Kidney epithelial cell (primary cell): ENCODE measurements at places on chromosomes 5 and 9.
A peak's percentile ranks its signal among the peaks of the same experiment; 100 is the strongest.

DNA sequence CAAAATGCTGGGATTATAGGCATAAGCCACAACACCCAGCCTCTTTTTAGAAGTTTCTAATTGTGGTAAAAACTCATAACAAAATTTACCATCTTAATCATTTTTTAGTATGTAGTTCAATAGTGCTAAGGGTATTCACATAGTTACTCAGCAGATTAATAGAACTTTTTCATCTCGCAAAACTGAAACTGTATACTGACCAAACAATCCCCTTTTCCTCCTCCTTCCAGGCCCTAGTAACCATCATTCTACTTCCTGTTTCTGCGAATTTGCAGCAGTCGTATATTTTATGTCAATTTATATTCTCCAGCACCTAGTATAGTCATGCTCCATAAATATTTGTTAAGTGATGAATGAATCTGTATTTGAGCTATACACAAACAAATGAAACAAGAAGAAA, 86.3 kb upstream of the ERBIN start:
- DNase-seq: no peak

DNA sequence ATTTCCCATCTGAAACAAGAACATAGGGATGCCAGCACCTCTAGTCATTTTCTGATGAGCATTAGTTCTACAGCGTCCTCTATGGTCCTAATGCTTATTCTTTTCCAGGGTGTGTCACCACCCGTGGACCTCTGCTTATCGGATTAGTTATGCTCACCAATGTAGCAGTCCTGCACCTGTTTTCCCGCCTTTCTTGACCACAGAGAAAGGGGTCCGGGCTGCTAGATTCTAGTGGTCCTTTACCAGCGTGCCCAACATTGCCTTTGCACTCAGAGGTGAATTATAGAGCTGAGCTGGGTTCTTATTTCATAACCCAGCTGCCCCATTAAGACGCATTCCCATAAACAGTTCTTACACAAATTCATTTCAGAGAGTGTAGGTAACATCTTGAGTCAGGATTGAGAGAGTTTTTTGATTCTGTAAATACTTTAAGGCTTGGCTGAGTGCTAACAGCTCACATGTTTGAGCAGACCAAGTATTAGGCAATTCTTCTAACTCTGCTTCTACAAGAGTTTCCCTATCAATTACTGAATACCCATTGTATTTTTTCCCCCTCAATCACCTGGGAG, 2205.1 kb upstream of the C9orf72 start:
- no peak for DNase-seq

GRCh38 chr5:12522116-12522515, 617.9 kb upstream of the CTNND2 start:
- DNase-seq: no peak

- no peak for DNase-seq
Observed at GRCh38 chr5:158922263-158922592, 177.5 kb downstream of the EBF1 start.

DNA sequence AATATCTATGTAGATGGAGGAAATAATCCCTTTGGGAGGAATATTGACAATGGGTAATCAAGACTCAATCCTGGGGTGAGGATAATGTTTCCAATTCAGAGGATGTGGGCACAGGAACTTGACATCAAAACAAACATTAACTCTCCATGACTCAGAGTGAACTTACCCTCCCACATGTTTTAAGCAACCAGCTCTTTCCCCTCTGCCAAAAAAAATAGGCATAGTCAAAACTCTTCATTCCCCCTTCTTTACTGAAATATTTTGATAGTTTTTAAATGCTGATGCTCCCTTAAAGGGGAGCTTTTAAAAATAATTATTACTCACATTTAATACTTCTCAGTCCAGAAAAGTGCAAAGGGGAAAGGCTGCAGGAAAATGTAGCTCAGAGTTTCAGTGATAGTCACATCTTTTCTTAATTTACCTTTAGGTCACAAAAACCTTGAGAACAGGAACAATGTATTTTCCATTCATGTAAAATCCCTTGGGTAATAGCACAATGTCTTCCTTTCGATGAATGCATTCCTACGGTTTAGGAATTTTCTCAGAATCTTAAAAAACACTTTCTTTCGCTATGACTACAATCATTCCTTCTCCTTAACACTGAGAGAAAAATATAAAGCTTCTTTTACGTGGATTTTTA, 298.4 kb upstream of the GRAMD2B start:
- DNase-seq: peak; percentile 23

DNA sequence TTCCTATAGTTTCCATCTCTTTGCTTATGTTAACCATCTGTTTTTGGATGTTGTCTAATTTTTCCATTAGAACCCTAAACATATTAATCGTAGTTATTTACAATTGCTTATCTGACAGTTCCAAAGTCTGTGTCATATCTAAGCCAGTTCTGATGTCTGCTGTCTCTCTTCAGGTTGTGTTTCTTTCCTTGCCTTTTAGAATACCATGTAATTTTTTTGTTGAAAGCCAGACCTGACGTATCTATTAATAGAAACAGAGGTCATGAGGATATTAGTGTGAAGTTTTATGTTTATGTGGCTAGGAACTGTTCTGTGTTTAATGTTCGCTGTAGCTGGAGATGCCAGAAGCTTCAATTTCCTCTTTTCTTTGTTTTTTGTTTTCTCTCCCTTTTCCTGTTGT, 52.2 kb downstream of the ZNF618 start:
- DNase-seq: no peak

GRCh38 chr5:137737349-137738131, 1.7 kb upstream of the KLHL3 start:
- no peak for DNase-seq

DNA sequence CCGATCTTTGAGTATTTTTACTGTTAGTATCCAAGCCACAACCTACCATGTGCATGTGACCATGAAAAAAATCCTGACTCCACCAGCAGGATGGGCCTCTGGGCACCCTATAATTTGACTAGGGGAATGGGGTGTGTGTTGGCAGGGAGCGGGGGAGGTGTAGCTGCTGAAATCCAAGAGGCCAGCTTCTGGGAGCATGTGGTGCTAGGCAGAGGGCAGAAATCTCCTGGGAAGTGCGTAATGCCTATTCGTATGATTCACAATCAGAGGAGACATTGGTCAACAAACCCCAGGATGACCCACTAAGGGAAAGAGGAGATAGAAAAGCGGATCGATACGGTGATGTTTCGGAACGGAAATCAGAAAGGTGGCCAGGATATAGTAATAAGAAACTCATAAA, 149.9 kb downstream of the ARSB start:
- DNase-seq: no peak

DNA sequence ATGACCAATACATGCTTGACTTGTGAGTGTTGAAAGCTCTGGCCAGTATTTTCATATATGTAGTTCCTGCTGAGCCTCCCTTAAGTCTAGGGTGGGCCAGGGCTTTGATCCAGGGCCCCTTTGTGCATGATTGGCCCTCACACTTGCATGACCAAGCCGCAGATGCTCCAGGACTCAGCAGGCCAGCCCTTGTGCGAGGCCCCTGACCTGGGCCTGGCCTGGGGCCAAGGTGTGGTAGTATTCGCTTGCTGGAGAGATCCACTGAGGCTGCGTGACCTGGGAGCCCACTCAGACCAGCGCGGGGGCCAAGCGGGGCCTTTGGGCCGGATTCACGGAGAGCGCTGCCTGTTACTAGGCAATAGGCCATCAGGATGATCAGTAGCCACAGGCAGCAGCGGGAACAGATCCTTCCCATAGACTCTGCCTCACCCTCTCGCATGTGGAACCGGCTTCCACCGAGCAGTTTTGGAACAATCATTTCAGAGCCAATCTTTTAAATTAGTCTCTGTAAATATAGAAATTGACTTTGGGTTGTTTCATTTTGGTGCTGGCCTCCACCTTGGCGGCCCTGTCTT, 79.0 kb upstream of the PTCH1 start:
- no peak for DNase-seq

DNA sequence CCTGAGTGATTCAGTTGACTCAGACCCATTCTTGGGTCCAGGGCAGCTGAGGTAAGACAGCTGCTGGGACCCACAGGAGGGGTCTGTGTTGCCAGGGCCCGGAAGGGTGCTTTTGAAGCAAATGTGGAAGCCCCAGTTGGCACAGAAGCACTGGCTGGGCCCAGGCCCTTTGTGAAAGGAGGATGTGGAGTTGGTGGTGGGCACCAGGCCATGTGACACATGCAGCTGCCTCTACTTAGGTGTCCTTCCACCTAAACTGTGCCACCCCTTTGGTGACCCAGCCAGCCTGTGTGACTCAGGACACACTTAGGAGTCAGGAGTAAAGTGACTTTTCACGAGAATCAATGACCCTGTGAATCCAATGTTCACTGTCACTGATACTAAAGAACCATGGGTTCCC, 114.3 kb upstream of the SLC25A48 start:
- DNase-seq: no peak

DNA sequence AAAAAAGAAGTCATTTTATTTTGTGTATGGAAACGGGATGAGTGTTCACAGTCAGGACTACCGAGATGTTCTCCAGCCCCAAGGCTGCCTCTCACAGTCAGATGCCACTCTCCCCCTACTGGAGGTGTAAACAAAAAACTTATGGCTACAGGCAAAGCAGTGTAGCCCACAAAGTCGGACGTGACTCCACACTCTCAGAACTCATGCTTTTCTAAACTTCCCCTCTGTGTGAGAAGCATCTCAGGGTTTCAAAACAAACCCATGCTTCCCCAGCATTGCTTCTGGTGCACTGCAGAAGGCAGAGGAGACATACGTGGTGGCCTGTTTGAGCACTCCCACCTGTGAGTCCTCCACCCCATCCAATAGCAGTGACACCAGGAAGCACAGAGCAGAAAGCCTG, 580.3 kb downstream of the BNC2 start:
- no peak for DNase-seq

- DNase-seq: no peak
Observed at GRCh38 chr5:147835386-147835798, 3.9 kb upstream of the SPINK1 start.

- DNase-seq: no peak
Observed at GRCh38 chr9:126154182-126154827, 172.3 kb upstream of the MVB12B start.

- no peak for DNase-seq
Observed at GRCh38 chr9:17137566-17137965, 2.7 kb downstream of the CNTLN start.

- DNase-seq: no peak
Observed at GRCh38 chr5:74367934-74368333, 272.6 kb downstream of the ENC1 start.

GRCh38 chr9:116546711-116547581, 140.2 kb upstream of the TRIM32 start:
- DNase-seq: no peak

DNA sequence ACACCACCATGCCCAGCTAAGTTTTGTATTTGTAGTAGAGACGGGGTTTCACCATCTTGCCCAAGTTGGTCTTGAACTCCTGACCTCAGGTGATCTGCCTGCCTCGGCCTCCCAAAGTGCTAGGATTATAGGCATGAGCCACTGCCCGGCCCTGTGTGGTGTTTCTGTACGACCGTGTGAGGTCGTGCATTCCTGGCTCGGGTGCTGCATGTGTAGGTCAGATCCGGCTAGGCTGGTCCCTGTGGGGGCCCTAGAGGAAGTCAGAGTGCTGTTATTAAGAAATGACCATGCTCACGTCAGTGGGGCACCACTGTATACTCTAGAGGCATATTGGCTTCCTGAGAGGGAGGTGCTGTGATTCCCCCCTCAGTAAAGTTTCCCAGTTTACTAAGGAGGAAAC, 13.7 kb downstream of the WNK2 start:
- no peak for DNase-seq

DNA sequence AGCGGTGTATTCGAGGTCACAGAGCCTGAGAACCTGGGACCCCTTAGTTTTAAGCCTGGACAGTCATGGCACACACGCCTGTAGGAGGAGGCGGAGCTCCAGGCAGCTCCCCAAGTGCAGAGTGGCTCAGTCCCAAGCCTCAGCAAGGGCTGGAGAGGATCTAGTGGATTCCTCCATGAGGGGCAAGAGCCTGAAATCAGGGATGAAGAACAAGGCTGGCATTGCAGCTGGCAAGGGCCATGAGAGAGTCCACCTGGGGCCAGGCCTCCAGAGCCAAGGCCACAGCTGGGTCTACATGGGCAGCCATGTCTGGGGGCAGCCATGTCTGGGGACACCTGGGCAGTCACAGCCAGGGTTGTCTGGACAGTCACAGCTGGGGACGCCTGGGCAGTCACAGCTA, 21.9 kb downstream of the ADAMTSL2 start:
- no peak for DNase-seq

- DNase-seq: no peak
Observed at GRCh38 chr9:72857624-72857996, 95.2 kb downstream of the ALDH1A1 start.

GRCh38 chr9:5446451-5447236, 3.7 kb upstream of the CD274 start:
- no peak for DNase-seq

GRCh38 chr9:88874391-88874790, 116.9 kb upstream of the S1PR3 start:
- DNase-seq: no peak

- DNase-seq: no peak
Observed at GRCh38 chr5:17219006-17219422, 1.6 kb downstream of the BASP1 start.
